Fibroblast of gingiva (primary cell): ENCODE measurements at places on chromosomes 3 and 15.

GRCh38 chr3:178494386-178494785 lies 41.9 kb upstream of the KCNMB2 start:
- no peak for DNase-seq

DNA sequence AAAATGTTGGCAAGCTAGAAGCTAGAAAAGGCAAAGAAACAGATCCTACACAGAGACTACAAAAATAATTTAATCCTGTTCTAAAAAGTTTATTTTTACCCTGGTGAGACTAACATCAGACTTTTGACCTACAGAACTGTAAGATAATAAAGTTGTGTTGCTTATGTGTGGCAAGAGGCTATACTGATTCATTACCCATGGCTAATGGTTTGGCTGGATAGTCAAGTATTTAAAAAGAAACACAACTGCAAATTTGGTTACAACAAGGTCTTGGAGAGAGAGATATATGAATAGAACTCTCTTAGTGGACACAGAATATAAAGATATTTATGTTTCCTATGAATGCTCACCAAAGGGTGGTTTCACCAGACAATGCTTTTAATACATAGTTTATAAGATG lies 364.2 kb upstream of the PLSCR5 start:
- DNase-seq, result peak; percentile 75

DNA sequence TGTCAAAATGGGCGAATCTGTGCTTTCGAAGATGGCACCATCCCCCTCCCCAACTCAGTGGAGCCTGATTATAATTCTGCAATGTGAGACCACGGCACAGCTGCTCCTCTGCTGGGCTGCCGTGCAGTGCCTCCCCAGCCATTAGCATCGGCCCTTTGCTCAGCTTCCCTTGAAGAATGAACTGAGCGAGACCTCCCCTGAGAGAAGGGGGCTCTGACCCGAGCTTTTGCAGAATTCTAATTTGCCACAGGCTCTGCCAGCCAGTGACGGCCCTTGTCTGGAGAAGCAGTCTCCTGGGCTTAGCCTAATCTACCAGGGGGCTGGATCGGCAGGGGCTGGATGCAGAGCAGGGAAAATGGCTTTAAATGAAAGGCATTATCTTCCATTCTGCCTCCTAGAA lies 57.2 kb downstream of the GLDN start:
- no peak for DNase-seq

GRCh38 chr3:54083921-54084320 lies 38.4 kb upstream of the CACNA2D3 start:
- DNase-seq, result no peak

DNA sequence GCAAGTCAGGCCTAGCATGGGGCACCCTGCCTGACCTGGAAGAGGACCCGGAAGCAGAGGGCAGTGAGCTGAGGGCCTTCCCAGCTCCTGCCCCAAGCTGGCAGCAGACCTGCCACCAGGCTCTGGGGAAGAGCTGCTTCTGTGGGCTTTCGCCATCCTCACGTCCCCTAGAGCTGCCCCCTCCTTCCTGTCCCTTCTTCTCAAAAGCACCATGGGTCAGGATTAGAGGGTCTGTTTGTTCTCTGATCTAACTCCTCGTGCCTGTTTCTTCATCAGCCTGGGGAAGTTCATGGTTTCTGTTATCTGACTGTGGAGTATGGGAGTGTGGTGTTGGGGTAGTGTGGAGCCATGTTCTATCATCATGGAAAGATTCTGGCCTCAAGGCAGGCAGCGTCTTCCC lies 58.4 kb upstream of the POLG start:
- DNase-seq, result no peak
